Stimulated activated CD8-positive, alpha-beta memory T cell treated with anti-CD3 and anti-CD28 coated beads, Interleukin-2, amount 100 ng/mL, for 1 hour (primary cell): ENCODE measurements at places on chromosomes 4 and X.

- no peak for DNase-seq
Measured at GRCh38 chrX:31350808-31351074, 278.9 kb upstream of the FTHL17 start.

DNA sequence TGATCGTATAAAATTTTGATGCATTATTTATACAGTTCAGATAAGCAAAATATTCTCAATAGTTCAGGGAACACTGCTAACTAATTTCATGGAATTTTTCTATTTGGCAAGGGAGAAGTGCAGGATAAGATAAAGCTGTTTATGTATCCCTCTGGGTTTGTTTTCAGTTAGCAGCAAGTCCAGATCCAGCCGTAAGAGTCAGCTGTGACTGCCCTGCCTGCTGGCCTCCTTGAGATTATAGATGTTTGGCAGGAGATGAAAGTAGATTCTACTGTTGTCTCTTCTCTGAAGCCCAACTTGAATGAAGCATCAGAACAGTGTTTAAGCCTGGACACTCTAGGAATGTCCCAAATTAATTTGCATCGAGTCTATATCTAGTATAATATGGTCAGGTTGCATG is 29.5 kb downstream of the ANTXR2 start:
- DNase-seq = no peak

GRCh38 chr4:24751926-24752539 is 43.3 kb upstream of the SOD3 start:
- DNase-seq = no peak

DNA sequence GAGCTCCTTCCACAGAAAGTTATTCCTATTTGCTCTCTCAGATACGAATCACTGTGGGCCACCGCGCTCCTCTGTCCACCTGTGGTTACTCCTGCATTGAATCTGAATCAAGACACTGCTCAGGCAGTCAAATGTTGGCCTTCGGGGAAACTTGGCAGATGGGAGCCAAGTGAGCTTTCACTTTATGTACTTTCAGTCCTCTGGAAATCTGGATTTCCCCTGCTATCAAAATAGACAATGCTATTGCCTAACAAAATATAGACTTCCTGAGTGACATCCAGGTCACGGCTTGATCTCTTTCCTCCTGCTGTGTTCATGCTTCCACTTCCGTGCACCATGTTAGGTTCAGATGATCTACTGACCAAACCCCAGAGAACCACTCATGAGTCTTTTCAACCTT is 43.8 kb downstream of the FHL1 start:
- no peak for DNase-seq

- DNase-seq = no peak
Measured at GRCh38 chr4:1746919-1747602, 25.7 kb downstream of the TACC3 start.

DNA sequence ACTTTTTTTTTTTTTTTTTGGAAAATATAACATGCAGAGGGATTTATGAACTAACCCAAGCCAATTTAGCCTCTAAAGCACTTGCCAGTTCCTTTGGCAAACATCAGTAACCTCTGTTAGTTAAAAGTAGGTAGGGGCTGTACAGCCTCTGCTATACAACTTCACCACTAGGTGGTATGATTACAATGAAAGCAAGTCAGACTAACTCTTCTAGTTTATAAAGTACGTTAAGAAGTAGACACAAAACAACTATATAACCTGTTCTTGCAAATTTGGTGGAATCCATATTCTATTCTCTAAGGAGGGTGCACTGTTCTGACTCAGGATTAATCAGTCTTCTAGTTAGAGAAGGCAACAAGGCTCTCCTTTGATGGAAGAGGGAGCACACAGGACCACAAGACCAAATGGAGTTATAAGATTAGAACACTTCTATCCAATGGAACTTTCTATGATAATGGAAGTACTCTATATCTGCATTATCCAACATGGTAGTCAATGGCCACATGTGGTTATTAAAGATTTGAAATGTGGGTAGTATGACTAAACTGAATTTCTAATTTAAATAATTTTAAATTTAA is 12.8 kb downstream of the AIMP1 start:
- no peak for DNase-seq

DNA sequence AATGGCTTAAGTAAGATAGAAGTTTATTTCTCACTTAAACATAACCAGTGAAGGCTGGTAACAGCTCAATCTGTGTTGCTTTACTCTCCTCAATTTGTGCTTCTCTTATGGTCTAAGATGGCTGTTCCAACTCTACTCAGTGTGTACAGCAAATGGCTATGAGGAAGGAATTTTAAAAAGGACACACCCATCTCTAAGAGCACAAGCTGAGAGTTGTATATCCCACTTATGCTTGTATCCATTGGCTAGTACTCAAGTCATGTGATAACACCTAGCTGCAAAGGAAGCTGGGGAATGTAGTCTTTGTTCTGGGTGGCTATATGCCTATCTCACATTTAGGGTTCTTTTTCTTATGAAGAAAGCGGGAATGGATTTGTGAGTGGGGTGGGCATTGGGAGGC is 63.3 kb downstream of the GPAT3 start:
- DNase-seq = no peak

DNA sequence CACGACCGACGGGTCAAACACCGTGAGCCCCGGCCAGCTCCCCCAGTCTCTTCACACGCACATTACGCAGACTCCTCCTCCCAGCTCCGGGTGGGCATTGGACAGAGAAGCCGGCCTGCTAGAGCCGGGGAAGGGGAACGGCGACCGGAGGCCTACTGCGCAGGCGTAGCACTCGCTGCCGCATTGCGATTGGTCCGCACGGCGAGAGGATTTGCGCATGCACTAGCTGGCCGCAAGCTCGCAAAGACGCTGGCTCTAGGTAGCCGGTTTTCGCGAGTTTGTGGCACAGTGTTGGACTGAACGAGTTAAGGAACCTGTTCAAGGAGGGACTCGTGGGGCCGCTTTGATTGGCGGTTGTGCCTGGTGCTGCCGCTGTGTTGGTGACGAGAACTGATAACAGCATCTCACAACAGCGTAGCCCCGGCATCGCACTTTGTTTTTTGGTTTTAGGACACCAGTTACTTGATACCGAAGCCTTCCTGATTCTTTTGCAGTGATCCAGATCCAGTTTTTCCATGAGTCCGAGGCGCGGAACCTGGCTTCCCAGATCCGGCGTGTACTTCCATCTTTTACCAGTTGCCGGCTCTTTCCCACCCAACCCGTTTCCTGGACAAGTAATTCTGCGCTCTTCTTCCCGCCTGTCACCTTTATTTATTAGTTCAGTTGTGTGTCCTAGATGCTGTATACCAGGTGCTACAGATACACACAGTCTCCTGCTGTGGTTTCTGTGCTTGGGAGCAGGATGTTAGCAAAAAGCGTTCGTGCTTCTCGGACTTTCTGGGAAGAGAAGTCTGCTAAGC is at the start of gene AIFM1:
AIFM1 (minus strand) TSS at position 139 of the 800 bp plus-strand sequence. CDS start 185 bp downstream, outside the sequence.
- peak; percentile 72 for DNase-seq

DNA sequence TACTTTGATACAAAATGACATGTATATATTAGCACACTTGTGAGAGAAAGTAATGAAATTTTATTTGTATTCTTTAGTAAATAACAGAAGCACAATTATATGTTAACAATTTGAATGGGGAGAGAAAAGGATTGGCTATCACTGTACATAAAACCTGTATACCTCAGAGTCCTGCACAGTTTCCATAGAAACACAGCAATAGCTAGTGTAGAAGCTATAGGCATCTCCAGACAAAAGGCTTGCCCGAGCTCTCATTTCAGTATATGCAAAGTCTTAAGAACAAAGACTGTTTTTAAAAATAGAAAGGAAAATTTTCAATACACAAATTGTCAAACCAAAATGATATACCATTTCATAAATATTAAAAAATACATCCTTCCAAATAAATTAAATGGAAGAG is 38.5 kb downstream of the GPM6A start:
- DNase-seq = no peak

- no peak for DNase-seq
Measured at GRCh38 chr4:110949542-110949941, 326.7 kb upstream of the PITX2 start.

DNA sequence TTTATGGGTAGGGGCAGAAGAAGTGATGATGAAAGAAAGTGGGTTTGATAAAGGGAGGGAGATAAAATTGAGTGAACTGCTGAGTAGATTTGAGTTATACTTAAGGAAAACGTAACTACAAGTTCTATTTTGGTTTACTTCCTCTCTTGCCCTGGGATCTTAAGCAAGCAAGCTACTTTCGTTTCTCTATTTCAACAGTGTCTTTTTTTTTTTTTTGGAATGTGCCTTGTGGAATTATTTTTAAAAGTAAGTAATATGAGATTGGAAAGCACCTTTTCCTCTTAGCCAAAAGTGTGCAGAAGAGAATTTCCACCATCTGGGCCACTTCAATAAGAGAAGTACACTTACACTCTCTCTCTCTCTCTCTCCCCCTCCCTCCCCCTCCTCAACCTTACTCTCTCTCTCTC is 16.0 kb upstream of the C4orf36 start:
- DNase-seq = no peak

- DNase-seq = no peak
Measured at GRCh38 chr4:26351685-26352084, 30.9 kb downstream of the RBPJ start.

GRCh38 chrX:9501362-9501761 is 36.5 kb downstream of the TBL1X start:
- no peak for DNase-seq

DNA sequence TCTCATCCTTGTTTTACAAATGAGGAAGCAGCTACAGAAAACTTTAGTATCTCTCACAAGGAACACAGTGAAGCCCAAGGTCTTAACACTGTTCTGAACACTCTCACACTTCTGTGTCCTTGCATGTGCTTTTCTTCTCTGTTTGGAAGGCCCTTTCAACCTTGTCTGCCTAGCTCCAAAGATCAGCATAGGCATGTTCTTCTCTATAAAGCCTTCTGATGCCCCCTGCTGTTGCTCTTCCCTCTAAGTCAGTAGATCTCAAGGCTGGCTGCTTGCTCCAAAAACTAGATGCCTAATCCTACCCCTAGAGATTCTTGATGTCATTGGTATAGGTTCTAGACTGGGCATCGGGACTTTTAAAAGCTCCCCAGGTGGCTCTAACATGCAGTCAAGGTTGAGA is 5.9 kb downstream of the APOO start:
- DNase-seq = no peak

DNA sequence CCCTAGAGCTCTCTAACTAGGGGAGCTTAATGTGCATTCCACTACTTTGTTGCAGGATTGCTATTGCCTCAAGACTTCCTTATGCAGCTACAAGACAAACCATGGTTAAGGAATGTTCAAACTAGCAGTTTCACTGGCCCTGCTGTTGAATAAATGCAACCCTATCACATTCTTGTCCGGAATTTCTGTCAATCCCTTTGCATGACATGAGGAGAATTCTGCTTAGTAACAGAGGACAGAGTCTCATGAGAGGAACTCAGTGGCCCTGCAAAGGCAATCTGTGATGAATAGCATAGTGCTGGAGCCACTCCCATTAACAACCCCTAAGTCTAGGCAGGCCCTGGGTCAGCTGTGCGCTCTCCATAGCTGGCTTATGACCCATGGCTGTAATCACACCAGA is 30.7 kb upstream of the SGMS2 start:
- no peak for DNase-seq

DNA sequence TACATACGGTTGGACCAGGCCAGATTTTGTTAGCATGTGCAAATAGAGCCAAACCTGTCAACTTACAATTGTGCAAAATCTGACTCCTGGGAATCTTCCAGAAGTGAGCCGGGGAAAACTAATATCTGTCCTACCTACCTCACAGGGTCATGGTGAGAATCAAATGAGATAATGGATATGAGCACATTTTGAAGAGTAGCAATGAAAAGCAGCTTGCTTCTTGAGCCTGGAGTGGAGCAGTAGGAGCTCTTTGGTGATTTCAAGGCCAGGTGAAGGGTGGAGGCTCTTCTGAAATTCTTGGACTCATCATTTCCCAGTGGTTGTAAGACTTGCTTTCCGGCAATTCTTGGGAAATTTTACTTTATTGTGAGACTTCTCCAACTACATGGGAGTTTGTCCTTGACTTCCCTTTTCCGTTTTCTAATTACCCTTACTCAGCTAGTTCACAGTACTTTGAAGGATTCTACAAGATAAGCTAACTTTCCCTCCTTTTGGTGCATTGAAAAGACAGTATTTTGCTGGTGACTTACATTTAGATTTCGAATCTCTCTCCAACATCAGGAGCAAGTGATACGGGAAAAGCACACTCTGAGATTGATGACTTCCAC is 12.2 kb downstream of the PLAC1 start:
- DNase-seq = no peak

GRCh38 chr4:93351846-93352245 is 476.7 kb upstream of the ATOH1 start:
- DNase-seq = no peak

- DNase-seq = peak; percentile 45
Measured at GRCh38 chr4:151362404-151363164, 37.2 kb upstream of the SH3D19 start.

- no peak for DNase-seq
Measured at GRCh38 chr4:54197926-54198325, 31.2 kb upstream of the PDGFRA start.

DNA sequence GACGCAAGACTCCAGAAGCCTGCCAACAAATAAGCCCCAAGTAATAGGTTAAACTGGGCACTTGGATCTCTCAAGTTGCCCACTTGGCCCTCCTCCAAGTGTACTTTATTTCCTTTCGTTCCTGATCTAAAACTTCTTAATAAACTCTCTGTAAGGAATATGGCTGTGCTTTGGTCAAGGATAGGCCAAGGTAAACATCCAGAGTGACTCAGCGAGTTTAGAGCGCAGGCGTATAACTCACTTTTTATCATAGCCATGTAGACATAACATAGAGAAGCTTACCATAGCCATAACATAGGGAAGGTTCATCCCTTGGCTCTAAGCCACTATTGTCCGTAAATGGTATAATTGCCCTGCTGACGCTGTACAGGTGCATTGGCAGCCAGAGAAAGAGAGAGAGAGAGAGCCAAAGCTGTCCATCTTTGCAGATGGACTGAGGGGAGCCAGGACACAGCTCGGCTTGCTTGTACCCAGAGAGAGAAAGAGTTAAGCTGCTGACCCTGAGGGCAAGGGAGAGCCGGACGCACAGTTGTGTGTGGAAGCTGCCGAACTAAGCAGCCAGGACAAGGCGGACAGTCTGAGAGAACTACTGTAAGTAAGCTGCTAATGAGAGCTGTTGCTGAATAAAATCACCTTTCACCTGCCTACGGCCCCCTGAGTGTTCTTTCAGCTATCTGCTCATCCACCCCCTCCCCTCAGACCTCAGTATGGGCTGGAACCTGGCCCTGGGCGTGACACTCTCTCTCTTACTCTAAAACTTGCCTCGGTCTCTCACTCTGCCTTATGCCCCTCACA is 1.8 kb downstream of the TLR1 start:
- DNase-seq = no peak

DNA sequence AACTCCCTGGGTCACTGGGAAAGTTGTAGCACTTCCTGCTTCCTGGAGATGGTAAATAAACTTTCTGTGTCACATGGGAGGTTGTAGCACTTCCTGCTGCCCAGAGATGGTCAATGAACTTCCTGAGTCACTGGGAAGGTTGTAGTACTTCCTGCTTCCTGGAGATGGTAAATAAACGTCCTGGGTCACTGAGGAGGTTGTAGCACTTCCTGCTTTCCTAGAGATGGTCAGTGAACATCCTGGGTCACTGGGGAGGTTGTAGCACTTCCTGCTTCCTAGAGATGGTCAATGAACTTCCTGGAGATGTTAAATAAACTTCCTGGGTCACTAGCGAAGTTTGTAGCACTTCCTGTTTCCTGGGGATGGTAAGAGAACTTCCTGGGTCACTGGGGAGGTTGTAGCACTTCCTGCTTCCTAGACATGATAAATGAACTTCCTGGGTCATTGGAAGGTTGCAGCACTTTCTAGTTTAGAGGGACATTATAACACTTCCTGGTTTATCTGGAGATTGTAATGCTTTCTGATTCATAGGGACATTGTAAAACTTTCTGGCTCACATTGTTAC is 62.3 kb upstream of the CD99 start:
- DNase-seq = no peak
